Stimulated activated CD4-positive, alpha-beta T cell treated with anti-CD3 and anti-CD28 coated beads, TNF-alpha, amount 100 ng/mL, for 1 hour (primary cell): ENCODE measurements at places on chromosomes 3 and 15.
A peak's percentile ranks its signal among the peaks of the same experiment; 100 is the strongest.

DNA sequence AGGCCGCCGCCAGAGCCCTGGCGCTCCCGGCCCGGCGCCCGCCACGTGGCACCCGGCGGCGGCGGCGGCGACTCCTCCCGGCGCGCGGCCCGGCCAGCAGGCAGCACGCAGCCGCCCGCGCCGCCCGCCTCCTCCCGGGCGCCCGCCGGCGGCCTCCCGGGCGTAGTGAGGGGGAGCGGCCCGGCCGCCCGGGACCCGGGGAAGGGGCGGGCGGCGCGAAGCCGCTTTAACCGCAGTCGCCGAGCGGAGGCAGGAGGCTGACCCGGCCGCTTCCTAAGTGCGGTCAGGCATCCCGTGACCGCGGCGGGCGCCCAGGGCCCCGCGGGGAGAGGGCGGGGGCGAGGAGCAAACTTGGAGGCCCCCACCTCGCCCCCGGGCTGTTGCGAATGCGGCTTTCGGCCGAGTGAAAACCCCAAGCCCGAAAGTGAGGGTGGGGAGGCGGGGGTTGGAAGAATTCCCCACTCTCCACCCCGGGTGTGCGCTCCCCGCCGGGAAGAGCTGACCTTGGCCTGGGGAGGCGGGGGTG is 1.7 kb upstream of the HES1 start:
- DNase-seq = peak; percentile 45

GRCh38 chr3:177646749-177647148 is 449.5 kb upstream of the TBL1XR1 start:
- no peak for DNase-seq

DNA sequence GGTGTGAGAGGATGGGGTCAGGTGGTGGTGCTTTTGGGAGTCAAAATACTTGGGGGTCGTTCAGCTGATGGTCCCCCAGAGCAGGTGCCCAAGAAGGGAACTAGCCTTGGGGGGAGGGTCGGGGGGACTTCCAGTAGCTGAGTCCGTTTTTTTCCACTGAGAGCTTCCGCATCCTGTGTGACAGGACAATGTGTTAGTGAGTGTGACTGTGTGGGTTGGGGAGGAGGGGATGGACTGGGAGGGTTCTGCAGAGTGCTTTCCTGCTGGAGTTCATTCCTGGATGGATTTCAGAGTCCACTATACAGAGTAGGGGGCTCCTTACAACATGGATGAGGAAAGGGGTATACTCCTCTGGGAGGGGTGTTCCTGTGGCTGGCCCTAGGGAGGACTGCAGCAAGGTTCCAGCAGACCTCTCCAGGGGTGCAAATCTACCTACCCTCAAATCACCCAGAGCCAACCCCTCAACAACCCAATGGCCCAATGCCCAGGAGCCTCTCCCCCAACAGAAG is 601 bp upstream of the HYAL2 start:
- DNase-seq = no peak

- DNase-seq = no peak
These were observed 711.1 kb upstream of the GOLIM4 start for GRCh38 chr3:168806871-168807270.

GRCh38 chr3:87307805-87308204 is 31.4 kb upstream of the POU1F1 start:
- DNase-seq = no peak

- no peak for DNase-seq
These were observed 53.9 kb downstream of the RLBP1 start for GRCh38 chr15:89167267-89168176.
